ENCODE measurements at places on chromosomes 7 and 10.

- DNase-seq, result no peak
Measured at GRCh38 chr7:25014756-25015155, 34.8 kb upstream of the OSBPL3 start.

GRCh38 chr7:109926738-109927137 lies 1164.2 kb upstream of the LRRN3 start:
- DNase-seq, result no peak

- no peak for DNase-seq
Measured at GRCh38 chr10:124323806-124324205, 94.9 kb downstream of the OAT start.

DNA sequence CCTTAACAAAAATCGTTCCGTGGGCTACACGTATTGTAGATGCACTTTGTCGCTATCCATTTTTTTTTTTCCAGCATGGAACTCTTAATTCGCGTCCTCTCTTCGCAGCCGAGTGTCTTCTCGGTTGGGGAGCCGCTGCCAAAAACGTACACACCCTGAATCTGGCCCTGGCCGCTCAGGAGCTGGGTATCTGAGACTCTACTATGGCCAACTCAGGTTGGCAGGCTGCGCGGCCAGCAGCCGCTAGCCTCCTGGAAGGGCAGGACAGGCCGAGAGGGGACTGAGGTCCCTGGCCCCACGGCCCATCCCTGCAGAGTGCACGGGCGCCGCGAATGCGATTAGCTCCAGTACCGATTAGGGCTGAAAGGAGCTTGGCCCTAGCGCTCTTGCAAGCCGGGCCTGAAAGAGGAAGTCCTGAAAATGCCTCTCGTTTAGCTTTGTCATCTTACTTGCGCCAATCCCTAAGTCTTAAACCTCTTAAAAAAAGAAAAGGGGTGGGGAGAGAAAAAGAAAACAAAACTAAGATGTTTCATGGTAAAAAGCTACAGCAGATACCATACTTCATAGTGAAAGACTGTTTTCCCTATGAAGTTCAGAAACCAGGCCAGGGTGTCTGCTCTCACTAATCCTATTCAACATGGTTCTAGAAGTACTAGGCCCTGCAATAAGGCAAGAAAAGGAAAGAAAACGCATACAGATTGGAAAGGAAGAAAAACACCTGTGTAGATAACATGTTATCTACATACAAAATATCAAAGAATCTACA lies 113.2 kb upstream of the RHEB start:
- peak; percentile 14 for DNase-seq

DNA sequence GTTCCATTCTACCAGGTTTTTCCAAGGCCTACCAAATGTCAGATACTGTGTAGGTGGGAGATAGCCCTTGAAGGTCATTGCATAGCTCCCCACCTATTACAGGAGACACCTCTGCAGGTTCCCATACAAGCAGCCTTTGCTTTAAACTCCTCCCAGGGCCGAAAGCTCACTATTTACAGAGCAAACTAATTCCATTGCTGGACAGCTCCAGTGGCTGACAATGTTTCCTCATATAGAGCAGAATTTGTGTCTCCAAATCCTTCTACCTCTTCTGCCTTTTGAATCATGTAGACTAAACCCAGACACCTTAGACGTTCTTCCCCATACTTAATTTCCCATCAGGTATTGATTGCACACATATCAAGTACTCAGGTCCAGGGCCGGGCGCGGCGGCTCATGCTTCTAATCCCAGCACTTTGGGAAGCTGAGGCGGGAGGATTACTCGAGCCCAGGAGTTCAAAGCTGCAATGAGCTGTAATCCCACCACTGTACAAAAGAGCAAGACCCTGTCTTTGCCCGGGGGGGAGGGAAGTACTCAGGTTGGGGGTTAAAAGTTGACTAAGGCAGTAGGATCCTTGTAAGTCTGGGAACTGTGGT lies 2.1 kb downstream of the CNNM1 start:
- DNase-seq, result peak; percentile 29

DNA sequence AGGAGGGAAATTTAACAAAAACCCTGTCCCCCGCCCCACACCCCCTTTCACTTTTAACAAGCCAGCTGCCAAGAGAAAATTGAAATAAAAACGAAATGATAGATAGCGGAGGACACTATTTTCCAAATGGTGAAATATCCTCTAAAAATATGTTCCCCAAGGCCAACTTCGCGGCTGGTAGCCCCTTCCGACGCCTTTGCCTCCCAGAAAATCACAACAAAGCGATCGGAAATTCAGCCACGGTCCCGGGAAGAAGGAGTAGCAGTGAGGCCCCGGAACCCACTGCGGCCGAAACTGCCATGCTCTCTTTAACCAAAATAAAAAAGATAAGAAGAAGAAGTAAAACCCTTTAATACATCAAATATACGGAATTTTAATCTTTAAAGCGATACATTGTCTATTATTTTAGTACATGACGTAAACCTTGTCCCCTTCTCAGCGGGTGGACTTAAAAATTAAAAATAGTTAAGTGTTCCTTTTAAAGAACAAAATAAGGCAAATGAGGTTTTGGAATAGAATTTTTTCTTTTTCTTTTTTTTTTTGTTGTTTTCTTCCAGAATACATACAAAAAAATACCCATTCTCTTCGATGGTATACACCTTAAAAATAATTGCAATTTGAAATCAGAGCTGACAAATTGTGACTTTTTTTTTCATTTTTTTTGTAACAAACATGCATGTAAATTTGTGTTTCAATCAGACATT lies 3.9 kb downstream of the ZNF503 start:
- no peak for DNase-seq

GRCh38 chr10:89362929-89363328 lies 14.9 kb upstream of the IFIT1B start:
- no peak for DNase-seq

DNA sequence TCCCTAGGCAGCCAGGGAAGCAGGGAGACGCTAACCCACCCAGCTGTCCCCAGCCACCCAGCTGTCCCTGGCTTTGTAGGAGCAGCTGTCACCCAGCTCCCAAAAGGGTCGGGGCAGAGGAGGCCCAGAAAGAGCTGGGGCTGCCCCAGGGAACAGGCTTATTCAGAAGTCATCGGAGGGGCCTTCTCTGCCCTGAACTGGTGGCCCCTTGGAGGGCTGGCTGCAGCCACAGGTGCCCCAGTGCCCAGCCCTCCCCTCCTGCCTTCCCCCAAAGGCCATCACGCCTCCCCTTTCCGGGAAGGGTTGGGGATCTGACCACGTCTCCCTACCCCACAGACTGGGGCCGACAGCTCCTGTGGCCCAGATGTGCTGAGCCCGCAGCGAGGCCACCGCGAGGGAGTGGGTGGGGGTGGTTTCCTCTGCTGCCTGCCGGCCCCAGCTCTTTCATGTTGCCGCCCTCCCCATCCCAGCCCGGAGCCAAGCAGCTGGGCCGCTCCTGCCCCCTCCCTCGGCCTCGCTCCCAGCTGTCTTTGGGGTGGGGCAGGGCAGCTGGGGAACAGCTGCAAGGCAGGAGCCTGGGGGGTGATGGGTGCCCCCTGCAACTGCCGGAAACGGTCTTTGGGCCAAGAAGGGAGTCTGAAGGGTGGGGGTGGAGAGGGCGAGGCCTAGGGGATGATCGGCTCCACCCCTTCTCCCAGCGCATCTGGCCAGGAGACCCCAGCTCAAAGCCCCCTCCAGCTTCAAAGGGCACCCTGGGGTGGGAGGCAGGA lies 16.8 kb downstream of the TRIM8 start:
- DNase-seq, result no peak

DNA sequence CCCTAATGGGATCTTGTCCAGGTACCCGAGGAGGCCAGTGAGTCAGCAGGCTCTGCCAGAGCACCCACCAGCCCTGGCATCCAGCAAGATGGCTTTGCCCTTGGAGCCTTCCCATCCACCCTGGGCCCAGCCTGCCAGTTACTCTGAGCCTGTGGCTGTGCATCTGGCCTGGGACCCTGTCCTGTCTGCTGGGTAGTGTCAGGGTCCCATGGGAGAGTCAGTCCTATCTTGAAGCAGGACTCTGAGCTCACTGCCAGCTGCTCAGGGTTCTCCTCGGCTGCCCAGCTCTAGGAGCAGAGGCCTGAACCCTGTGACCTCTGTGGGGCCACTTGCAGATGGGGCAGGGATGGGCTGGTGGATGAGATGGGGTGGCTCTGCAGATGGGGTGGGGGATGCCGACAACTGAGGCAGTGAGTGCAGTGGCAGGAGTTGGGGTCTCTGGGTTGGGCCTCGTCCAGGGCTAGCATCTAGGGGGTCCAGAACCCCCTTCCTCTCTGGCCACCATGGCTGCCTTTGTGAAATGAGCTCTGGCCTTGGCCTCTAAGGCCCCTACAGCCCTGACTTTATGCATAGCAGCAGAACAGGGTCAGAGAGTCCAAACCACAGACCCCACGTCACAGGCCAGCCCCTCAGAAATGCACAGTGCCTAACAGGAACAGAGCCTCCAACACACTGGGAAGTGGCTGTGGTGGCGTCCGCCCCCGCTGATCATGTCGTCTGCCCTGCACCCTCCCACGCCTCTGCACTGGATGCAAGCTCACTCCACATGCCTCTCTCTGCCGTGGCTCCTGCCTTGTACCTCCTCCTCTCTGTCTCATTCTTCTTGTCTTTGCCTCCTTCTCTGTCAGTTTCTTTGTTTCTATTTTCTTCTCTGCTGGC lies 88.1 kb upstream of the RET start:
- DNase-seq, result no peak

- DNase-seq, result peak; percentile 6
Measured at GRCh38 chr10:51073453-51074237, 642 bp upstream of the PRKG1 start.

GRCh38 chr10:123470336-123470921 lies 195.7 kb upstream of the GPR26 start:
- peak; percentile 40 for DNase-seq

DNA sequence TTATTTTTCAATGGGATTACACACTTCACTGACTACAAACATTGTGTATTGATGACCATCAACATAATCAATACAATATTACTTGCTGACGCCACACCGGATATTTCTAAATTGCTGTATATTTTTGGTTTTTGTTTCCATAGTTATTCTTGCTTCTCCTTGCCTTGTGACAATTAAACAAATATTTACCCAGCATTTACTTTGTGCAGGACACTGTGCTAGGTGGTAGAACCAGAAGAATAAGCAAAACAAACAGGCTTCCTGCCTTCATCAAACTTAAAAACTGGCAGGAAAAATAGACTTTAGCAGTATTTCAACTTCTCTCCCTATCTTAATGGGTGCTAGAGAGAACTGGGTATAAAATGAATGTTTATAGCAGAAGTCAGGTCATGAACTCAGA lies 50.6 kb downstream of the ZNF277 start:
- no peak for DNase-seq

DNA sequence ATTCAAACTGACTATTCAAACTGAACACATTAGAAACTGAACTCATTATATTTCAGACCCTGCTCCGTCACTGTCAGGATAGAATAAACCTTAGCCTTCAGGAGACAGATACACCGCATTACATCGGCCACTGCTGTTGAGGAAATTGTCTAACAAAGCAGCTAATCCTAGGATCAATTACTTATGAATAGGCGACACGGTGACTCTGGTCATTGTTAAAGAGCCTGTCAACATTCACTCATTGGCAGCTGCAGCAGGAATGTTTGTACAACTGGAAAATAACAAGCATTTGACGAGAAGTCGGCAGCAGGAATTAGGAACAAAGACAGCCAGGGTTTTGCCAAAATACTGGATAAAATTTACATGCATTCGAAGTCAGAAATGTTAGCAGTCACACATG lies 112.0 kb upstream of the MKX start:
- DNase-seq, result peak; percentile 83

DNA sequence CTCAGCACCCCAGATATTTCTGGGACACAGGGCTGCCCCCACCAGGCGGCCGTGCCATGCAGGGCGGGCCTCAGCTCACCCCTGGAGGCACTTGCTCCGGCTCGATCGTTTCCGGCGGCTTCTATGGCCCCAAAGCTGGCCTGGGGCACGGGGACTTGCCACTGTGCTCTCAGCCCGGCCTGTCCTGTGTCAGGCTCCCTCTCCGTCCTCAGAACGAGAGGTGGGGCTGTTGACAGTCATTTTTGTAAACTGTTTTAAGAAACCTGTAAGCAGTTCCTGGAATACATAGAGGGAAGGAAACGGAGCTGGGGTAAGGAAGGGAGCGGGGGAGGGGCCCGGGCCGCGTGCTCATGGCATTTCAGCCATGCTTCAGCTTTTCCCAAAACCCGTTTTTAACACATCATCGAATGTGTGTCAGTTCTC lies 30.7 kb upstream of the PRKAR1B start:
- no peak for DNase-seq

DNA sequence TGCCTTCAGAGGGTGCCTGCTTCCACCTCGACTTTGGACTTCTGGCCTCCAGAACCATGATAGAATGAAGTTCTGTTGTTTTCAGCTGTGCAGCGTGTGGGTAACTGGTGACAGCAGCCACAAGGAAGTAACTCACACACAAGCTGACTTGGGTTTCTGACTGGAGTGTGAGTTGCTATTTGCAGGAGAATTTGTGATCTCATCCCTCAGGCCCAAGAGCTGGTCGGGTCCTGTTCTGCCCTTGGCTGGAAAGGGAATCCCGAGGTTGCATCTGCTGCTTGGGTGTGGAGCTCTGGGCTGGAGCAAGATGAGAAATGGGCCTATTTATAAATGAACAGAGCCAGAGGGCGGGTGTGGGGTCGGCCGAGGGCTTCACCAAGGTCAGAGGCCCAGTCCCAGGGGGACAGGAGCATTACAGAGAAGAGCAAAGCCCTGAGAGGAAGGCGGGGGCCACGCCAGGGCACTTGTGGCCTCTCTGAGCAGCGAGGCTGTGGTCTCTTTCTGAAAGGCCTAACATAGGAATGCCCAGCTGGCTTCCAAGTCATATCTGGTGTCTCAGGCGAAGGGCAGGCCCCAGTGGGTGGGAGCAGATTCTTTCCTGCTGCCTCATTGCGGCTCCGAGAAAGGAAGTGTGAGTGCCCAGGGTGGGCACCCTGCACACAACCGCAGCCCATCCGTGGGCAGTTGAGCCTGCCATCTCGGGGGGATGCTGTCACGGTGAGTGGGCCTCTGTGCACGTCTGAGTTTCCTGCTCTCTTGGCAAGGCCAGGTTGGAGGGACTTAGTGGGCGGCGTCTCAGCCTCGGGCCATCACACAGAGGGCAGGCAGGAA lies 26.5 kb upstream of the C10orf71 start:
- no peak for DNase-seq

- DNase-seq, result no peak
Measured at GRCh38 chr7:141593134-141593533, 41.9 kb downstream of the AGK start.

- DNase-seq, result no peak
Measured at GRCh38 chr7:45682836-45683555, 108.8 kb downstream of the ADCY1 start.

GRCh38 chr10:34644224-34644623 lies 170.9 kb downstream of the PARD3 start:
- no peak for DNase-seq

DNA sequence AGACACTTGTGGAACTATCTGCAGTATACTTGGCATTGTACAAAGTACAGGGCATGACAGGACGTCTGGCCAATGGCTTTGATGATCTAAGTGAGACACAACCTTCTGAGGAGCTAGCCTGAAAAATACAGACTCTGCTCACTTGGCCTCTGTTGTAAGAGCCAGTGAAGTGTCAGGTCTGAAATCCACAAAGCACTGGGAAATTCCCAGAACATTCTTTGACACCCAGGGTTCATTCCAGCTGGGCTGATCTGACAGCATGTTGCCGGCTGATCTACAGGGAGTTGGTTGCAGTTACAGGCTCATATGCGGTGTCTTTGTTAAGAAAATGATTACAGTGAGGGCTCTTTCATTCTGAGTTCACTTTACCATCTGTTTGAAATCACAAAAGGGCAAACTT lies 354.6 kb downstream of the PHF14 start:
- DNase-seq, result no peak
